ENCODE measurements at places on chromosomes 3 and 15.

- DNase-seq, result peak; percentile 46
These were observed 10.7 kb downstream of the IGF1R start for GRCh38 chr15:98658831-98659699.

- DNase-seq, result no peak
These were observed 747.4 kb upstream of the NECTIN3 start for GRCh38 chr3:110324171-110324705.

DNA sequence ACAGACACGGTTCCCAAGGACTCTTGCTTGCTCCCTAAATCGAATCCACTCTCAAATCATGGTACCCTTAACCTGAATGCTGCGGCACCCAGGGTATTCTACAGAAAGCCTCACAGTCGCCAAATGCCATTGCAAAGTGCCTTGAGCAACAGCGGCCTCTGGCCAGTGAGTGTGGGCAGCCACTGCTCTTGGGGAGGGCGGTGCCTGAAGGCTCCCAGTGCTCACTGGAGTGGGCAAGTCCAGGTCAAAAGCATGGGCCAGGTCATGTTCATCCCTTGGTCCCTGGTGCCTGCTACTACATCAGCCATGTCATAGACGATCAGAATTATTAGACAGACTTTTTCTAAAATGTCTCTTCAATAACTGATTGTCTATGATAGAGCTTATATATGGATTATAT lies 82.5 kb downstream of the ADAMTS17 start:
- no peak for DNase-seq

DNA sequence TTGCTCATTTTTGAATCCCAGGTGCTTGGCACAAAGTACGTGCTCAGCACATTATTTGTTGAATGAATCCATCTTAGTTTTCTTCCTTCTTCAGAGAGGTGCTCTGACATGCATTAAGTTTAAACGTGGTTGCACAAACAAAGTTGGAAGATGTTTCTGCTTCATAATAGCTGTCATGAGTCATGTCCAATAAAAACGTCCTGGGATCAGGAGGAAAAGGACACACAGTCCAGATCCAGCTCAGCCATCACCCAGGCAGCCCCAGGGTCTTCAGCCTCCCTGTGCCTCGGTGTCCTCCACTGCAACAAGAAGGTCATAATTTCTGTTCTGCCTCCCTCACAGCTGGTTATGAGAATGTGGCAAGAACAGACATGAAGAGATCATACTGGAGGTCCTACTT lies 55.4 kb downstream of the CCNL1 start:
- peak; percentile 51 for DNase-seq

GRCh38 chr3:23422517-23422851 lies 219.4 kb downstream of the UBE2E2 start:
- DNase-seq, result no peak

- no peak for DNase-seq
These were observed 18.3 kb upstream of the CYP11A1 start for GRCh38 chr15:74385733-74386132.

- DNase-seq, result no peak
These were observed 28.1 kb downstream of the LCMT2 start for GRCh38 chr15:43302205-43302817.

GRCh38 chr15:70545526-70545925 lies 217.8 kb downstream of the UACA start:
- no peak for DNase-seq

GRCh38 chr3:150253622-150254021 lies 154.5 kb upstream of the TSC22D2 start:
- no peak for DNase-seq

DNA sequence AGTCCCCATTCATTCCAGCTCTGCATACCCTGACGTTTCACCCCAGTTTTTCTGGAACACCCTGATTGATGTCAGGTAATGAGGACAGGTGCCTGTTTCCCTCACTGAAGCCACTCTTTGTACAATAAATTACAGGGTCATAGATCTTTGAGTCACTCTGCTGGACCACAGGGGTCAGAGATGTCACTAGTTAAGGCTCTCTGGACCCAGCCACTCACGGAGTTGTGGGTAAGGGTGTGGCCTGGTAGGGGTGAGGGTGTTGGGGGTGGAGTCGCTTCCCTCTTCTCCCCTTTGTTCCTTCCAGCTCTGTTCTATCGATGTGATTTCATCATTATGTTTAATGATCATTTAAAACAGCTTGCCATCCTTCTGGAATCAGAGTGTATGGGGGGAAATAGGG lies 512 bp downstream of the IQCF5 start:
- DNase-seq, result no peak

GRCh38 chr3:14431917-14432834 lies 29.8 kb downstream of the SLC6A6 start:
- DNase-seq, result peak; percentile 88

- no peak for DNase-seq
These were observed 240.7 kb upstream of the UMPS start for GRCh38 chr3:124489506-124489905.
